Activated T-cell treated with anti-CD3 and anti-CD28 coated beads, Interleukin-2, amount 50 U/mL, for 72 hours (primary cell): ENCODE measurements at places on chromosomes 13 and 19.

- no peak for DNase-seq
Observed at GRCh38 chr13:22081430-22081829, 410.6 kb downstream of the FGF9 start.

DNA sequence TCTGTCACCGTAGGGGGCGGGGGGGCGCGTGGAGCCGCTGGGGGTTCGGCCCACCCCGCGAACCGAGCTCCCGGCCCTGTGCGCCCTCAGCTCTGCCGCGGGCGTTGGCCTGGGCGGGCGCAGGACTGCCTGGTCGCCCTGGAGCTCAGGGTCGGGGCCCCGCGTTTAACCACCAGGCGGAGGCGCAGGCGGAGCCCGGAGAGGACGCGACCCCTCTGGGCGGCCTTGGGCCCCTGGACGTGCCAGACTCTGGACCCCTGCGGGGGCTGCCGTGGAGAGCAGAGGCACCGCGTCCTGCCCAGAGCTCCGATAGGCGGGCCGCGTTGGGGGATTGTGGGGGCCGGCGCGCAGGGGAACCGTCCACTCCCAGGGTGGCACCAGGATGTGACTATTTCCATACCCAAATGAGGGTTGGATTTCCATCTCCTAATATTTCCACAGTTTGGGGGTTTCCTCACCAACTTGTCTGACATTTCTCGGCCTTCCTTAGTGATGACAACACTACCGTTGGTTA is 13.0 kb upstream of the USP29 start:
- DNase-seq: no peak

DNA sequence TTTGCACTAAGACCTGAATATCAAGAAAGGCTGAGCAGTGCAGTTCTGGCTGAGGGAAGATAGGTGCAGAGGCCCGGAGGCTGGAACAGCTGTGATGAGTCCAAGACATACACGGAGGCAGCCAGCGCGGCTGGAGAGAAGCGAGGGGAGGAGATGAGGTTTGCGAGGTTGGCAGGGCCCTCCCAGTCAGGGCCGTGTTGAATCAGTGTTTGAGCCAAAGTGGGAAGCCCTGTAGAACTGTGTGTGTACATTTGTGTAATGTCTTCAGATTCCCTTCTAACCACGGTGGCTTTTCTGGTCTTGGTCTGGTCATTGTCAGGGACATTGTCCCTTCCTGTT is 34.9 kb downstream of the PAK4 start:
- DNase-seq: no peak

- DNase-seq: no peak
Observed at GRCh38 chr13:85501616-85502015, 297.6 kb downstream of the SLITRK6 start.

DNA sequence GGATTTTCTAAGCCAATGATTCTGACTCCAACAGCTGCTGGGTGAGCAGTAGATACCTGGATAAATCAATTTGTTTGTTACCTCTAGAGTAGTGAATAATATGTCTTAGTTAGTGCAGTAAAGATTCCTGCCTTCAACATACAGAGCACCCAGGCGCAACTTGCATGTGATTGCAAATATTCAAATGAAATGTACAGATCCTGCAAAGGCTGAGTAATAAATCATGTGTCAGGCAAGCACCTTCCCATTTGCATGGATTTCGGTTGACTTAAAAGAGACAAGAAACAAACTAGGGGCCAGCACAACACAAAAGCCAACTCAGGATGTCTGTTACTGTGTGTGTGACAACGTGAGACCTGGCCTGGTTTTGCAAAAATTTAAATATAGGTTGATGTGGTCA is 79.7 kb downstream of the TNFSF11 start:
- DNase-seq: no peak
